ENCODE measurements at places on chromosomes 3 and 15. TPM values are rescaled to one million over a fixed set of nuclear protein-coding genes. Genes with fewer than 3 reads are reported as not detected.

The CDHR4 gene
- not detected for total RNA-seq

The SENP7 gene
- 11.2 TPM for total RNA-seq

The HAUS2 gene
- total RNA-seq, result 18.5 TPM

The EOMES gene
- not detected for total RNA-seq

The PXYLP1 gene
- 9.1 TPM for total RNA-seq

The RAB6B gene
- 0.59 TPM for total RNA-seq

The ST8SIA2 gene
- 0.29 TPM for total RNA-seq

The UBE2E1 gene
- 89.0 TPM for total RNA-seq

The UPK1B gene
- 0.36 TPM for total RNA-seq

The P2RY14 gene
- not detected for total RNA-seq

The HRG gene
- total RNA-seq, result not detected

The CFAP100 gene
- not detected for total RNA-seq

The ROPN1B gene
- total RNA-seq, result not detected

The BTLA gene
- 0.36 TPM for total RNA-seq

The STRIT1 gene
- total RNA-seq, result not detected

The ROBO1 gene
- 69.8 TPM for total RNA-seq

The TERC gene
- total RNA-seq, result 144 TPM

The APH1B gene
- 17.7 TPM for total RNA-seq

The SLC35A5 gene
- total RNA-seq, result 41.8 TPM

The FBXO40 gene
- not detected for total RNA-seq

The TNIK gene
- total RNA-seq, result 7.6 TPM

The GOLGA8T gene
- not detected for total RNA-seq

The ACTRT3 gene
- total RNA-seq, result 4.3 TPM

The RTP4 gene
- 2.7 TPM for total RNA-seq

Data from osteoblast (primary cell).